Activated T-cell treated with anti-CD3 and anti-CD28 coated beads, Interleukin-2, amount 50 U/mL, for 48 hours (primary cell): ENCODE measurements at places on chromosomes 3 and 15.

- DNase-seq, result no peak
Observed at GRCh38 chr15:84911879-84912660, 27.6 kb downstream of the SLC28A1 start.

DNA sequence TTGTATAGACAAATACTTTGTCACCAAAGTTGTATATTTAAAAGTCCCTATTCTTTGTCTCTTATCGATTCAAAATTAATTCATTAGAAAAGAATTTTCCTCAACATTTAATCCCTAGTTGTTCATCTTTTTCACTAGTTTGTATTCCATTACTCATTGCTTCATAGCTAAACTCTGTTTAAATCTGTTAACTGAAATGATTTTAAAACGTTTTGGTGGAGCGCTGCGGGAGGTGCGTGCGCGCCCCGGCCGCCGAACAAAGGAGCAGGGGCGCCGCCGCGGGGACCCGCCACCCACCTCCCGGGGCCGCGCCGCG, 56.4 kb upstream of the GOLGA8A start:
- no peak for DNase-seq

DNA sequence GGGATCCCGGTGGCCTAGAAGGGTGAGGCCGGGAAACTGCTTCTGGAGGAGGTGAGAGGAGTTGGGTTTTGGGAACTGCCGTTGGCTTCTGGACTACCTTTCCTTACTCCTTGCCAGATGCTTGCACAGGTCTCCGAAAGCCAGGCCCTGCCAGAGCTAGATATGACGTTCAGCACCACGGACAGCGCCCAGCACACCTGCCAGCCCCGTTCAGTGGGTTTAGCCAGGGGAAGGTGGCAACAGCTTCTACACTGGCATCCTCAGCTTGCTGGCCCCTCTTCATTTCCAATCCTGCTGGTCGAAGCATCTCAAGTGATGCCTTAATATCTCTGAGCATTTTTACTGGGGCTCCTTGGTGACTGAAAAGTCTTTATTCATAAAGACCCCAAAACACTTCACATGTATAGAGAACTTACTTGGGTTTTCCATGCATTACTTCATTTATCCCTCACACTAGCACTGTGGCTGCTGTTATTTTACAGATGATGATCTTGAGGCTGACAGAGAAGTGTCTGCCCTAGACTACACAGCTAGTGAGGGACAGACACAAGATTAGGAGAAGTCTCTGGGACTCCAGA, 21.9 kb downstream of the HCN4 start:
- DNase-seq, result peak; percentile 64

DNA sequence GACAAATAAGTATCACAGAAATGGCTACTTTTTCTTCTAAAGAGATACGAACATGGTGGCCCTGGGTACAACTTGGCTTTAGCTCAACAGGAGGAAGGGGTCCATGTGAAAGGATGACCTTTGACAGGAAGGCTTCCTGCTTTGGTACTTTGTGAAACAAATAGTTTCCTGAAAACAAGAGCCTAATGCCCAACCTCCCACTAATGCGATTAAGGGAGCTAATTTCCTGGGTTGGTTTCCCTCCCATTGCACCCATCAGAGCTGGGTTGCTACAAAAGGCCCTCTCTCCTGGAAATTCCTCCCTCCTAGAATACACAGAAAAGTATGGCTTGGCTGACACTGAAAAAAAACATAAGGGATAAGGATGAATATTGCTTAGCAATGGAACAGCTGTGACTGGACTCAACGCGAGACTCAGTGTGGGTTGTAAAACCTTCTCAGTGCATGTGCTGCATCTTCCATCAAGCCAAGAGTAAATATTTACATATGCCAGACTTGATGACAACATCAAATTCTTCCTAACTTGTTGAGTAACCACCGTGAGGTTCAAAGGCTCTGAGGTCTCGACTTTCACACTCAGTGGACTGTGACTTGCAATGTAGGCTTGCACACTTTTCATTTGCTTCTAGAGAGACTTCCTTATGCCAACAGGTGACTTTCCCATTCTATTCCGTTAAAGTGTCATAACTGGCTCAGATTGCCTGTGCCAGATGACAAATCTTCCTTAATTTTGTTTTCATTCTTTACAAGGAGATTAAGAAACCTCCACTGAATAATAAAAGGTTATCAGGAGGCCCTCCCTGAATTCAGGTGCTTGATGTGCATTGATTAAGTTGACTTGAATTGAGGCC, 60.1 kb downstream of the ADAMTS9 start:
- DNase-seq, result no peak

DNA sequence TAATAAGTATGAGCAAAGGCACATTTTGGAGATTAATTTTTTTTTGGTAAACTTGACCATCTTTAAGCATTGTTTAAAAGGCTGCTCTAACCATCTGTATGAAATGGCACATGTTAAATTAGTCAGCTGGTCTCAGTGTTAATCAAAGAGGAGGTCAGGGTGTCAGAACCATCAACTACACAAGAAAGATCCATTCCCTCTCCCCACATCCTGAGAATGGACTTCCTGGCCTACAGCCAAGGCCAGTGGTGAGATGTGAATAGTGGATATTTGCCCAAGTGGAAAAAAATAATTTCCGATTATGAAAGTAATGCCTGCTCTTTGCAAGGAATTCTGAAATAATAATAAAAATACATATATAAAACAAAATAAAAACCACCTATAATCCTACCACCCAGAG, 641.7 kb downstream of the NR2F2 start:
- DNase-seq, result no peak

DNA sequence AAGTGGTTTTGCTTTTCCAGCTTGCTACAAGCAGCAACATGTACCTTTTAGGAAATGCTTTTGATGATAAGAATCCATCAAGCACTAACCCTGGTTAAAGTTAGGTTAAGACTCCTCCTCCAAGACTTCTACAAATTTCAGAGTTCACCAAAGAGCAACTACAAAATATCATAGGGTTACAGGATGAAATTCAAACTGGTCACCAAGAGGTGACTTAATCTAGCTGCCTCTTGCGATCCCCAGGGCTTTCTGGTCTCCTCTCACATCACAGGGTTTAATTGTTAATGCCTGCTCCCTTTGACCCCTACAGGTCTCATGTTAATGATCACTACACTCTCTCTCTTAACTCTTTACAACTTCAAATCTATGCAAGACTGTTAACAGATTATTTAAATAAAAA, 66.5 kb downstream of the DPH6 start:
- no peak for DNase-seq

GRCh38 chr3:128113817-128114794, 9.5 kb downstream of the RUVBL1 start:
- DNase-seq, result no peak

GRCh38 chr3:29144807-29145206, 136.1 kb upstream of the RBMS3 start:
- DNase-seq, result no peak

DNA sequence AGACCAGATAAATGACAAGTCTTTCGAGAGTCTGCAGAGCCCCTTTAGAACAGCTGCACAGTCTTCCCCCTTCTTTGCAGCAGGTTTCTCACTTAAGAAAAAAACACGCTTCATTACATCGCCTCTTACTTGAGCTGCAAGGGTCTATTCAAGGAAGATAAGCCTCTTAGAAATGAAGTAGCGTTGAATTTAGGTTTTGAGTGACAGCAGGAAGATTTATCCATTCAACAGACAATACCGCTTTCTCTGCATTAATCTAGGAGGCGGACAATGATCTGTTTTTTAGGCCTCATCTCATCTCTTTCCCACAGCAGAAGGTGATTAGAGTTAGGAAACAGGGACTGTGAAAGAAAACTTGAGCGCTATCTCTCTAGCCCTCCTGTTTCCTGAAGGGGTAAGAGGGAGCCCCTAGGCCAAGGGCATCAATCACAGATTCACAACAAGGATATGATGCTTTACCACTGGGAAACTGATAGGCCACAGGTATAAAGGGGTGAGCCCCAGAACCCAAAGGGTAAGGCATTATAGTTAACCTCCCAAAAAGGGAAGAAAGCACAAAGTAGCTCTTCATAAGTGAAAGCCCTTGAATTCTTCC, 84.3 kb downstream of the MECOM start:
- no peak for DNase-seq

DNA sequence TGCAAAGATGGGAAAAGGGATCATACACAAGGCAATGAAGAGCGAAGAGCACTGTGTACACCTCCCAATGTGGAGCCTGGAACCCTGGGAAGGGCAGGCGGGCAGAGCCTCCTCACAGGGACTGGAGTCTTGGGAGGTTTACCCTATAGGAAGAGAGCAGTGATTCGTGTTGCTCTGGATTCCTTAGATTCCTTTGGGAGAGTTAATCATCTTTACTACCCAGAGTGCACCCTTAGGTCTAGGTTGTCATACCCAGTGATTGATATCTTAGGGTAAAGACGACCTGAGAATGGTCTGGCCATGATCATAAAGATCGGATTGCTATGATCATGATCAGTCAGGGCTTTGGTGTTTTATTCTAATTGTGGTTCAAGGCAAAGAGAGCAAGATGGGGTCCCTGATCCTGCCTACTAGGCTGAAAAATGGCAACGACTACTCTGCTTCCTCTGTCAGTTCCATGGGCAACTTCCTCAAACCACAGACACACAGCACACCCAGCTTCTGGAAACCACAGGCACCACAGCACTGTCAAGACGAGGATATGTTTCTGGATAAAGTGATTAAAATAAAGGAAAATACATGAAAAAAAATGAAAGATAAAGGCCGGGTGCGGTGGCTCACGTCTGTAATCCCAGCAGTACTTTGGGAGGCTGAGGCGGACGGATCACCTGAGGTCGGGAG, 20.4 kb upstream of the MAP6D1 start:
- DNase-seq, result no peak

GRCh38 chr15:41928637-41929620, 35.1 kb upstream of the SPTBN5 start:
- no peak for DNase-seq

GRCh38 chr15:24957691-24958090, 2.9 kb downstream of the SNRPN start:
- no peak for DNase-seq

- DNase-seq, result no peak
Observed at GRCh38 chr15:66032006-66032405, 162.7 kb downstream of the RAB11A start.

DNA sequence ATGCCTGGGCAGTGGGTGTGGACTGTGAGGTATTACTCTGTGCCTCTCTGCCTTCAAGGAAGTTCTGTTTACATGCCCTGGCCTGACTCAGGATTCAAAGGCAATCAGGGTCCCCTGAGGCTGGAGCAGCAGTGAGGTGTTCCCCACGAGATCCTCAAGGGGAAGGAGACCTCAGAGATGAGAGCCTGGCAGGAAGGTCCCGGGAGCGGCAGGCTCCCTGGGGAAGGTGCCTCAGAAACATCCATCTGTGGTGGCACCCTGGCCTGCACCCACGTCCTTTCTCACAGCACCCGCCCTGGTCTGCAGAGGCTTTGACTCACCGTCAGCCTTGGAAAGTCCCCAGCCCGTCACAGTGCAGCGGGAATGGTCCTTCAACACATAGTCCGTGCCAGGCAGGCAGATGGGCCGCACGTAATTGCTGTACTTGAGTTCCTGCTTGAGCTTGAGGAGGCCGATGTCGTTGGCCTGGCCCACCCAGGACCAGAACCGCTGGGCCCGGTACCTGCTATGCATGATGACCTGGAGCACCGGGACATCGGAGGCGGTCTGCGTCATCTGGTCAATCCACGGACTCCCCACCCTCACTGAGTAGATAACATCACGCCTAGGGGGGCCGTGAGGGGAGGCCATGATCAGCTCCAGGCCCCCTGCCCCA, 3.6 kb downstream of the PRSS50 start:
- peak; percentile 72 for DNase-seq

GRCh38 chr3:7576071-7576470, 715.2 kb downstream of the GRM7 start:
- no peak for DNase-seq

- DNase-seq, result no peak
Observed at GRCh38 chr3:156014489-156014888, 105.9 kb upstream of the KCNAB1 start.

- no peak for DNase-seq
Observed at GRCh38 chr15:80752204-80752603, 27.0 kb upstream of the CEMIP start.
